Fibroblast of pulmonary artery (primary cell): ENCODE measurements at places on chromosomes 13 and 19.

GRCh38 chr19:13615890-13616289 lies 109.6 kb upstream of the CACNA1A start:
- no peak for DNase-seq

- DNase-seq: no peak
These were observed 12.4 kb upstream of the CNFN start for GRCh38 chr19:42402376-42403116.

- no peak for DNase-seq
These were observed 789.7 kb upstream of the PRR20A start for GRCh38 chr13:56351041-56351440.

- DNase-seq: peak; percentile 55
These were observed 22.8 kb upstream of the SIGLEC11 start for GRCh38 chr19:49983645-49984229.

DNA sequence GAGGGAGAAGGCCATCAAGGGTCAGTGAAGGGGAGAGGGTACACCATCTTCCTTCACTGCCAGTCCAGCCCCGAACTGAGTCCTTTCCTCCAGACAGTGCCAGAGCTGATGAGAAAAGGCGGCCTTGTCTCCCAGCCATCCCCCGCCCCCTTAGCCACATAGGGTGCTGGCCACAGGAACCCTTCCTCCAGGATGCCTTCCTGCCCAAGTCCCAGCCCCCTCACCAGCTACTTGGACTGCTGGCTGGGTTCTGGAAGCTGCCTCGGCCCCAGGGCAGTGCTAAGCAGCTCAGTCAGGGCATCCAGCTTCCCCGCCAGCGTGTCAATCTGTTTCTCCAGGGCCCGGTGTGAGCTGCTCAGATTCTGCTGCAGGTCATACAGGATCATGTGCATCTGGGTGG lies 12.6 kb upstream of the SMG9 start:
- DNase-seq: no peak
